GM12878 (cell line): ENCODE measurements at places on chromosomes 2 and 18. TPM values are rescaled to one million over a fixed set of nuclear protein-coding genes. Genes with fewer than 3 reads are reported as not detected.
A peak's percentile ranks its signal among the peaks of the same experiment; 100 is the strongest.

DNA sequence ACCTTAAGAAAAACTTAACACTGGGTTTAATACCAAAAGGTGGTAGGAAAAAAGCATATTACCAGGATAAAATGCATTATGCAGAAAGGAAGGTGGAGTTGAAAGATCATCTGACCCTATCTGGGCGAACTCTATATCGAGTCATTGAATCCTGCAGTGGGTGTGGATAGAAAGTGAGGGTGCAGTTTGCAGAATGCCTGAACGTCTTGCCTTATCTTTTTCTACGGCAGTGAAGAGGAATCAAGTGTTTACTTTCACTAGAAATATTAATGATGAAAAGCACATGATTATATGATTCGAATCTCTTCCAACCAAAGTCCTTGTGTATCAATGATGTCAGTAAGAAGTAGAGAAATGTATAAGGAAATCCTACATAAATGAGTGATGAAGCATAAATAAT is 4.3 kb upstream of the CAVIN2 start:
- DNase-seq, result no peak
- H3K27ac ChIP-seq, result no peak overlapping the region
- H3K27me3 ChIP-seq, result peaks cover 14% of the 10 kb centered on the region
- H3K4me3 ChIP-seq, result no peak overlapping the region

- no peak overlapping the region for H3K4me3 ChIP-seq
- H3K27me3 ChIP-seq, result no peaks in the 10 kb centered on the region
- no peak for DNase-seq
- H3K4me1 ChIP-seq, result no peaks in the 10 kb centered on the region
- peaks cover 6% of the 10 kb centered on the region for H3K36me3 ChIP-seq
These were observed 142.7 kb downstream of the ATP9B start for GRCh38 chr18:79211844-79212243.

GRCh38 chr2:230413479-230413878 is 2.5 kb upstream of the SP100 start:
- peak; percentile 53 for DNase-seq
- peak overlapping the region; percentile 95 for H3K27ac ChIP-seq
- no peaks in the 10 kb centered on the region for H3K36me3 ChIP-seq
- no peak overlapping the region; the same call in 1 of the 2 replicates for H3K4me3 ChIP-seq
- H3K27me3 ChIP-seq, result no peaks in the 10 kb centered on the region
- H3K4me1 ChIP-seq, result peaks cover 35% of the 10 kb centered on the region

DNA sequence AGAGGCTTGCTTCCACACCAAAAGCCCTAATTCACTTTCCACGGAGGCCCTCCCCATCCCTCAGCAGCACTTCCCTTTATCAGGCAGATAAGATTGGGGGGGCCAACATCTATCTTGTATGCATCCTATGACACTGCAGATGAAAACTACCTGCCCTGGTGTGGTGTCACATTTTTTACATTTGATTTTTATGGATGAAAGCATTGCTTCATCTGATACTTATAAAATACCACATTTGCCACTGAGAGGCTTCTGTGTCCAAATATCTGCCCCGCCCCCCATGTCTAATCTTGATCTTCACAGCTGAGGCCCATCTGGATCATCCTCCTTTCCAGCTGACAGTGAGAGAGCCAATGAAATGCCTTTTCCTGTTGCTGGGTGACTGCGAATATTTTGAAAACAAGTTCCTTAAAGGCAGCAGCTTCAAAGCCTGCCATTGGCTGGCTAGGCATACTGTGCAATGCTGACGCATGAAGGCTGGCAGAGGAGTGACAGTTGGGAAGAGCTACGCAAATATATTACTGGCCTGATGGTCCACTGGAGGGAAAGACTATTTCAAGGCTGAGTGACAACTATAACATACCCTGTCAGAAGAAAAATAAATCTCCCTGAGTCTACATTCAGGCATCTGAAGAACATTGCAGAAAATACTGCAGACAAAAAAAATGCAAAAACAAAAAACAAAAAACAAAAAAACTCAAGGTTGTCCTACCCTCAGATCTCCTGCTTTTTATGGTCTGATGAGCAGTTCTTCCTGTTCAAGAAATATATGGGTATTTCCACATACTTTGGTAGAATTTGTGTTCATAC is 318.7 kb downstream of the PDE11A start:
- H3K4me3 ChIP-seq, result no peak overlapping the region
- no peaks in the 10 kb centered on the region; the same call in none of the 2 replicates for H3K27me3 ChIP-seq
- DNase-seq, result no peak
- no peaks in the 10 kb centered on the region for H3K36me3 ChIP-seq

The DYSF gene
- 0.03 and 0.05 TPM in 2 replicates for total RNA-seq

The REEP1 gene
- total RNA-seq, result 0.11 TPM in 1 of 2 replicates, not detected in the other

The UCN gene
- 1.1 and 2.0 TPM in 2 replicates for total RNA-seq

GRCh38 chr18:58967751-58968254 is 103.1 kb downstream of the ZNF532 start:
- DNase-seq, result no peak
- no peaks in the 10 kb centered on the region for H3K27me3 ChIP-seq
- peaks cover 43% of the 10 kb centered on the region for H3K4me1 ChIP-seq
- no peaks in the 10 kb centered on the region for H3K36me3 ChIP-seq

DNA sequence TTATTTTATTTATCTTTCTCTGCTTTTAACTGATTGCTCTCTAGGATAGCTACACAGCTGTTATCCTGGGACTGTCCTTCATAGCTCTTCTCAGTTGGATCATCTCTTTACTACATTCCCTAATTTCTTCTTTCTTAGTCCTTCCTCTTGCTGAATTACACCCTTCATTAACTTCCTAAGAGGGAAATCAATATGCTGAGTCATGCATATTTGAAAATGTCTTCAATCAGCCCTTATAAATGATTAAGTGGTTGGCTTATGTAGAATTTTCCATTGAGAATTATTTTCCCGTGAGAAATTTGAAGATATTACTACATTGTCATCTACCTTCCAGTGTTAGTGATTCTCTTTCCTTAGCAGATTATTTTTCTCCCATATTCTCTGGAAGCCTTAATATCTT is 214.2 kb downstream of the SOCS6 start:
- H3K36me3 ChIP-seq, result no peaks in the 10 kb centered on the region
- no peak overlapping the region for H3K27ac ChIP-seq
- no peak for DNase-seq
- H3K4me3 ChIP-seq, result no peak overlapping the region

The EMX1 gene
- 1.1 and 1.2 TPM in 2 replicates for total RNA-seq

DNA sequence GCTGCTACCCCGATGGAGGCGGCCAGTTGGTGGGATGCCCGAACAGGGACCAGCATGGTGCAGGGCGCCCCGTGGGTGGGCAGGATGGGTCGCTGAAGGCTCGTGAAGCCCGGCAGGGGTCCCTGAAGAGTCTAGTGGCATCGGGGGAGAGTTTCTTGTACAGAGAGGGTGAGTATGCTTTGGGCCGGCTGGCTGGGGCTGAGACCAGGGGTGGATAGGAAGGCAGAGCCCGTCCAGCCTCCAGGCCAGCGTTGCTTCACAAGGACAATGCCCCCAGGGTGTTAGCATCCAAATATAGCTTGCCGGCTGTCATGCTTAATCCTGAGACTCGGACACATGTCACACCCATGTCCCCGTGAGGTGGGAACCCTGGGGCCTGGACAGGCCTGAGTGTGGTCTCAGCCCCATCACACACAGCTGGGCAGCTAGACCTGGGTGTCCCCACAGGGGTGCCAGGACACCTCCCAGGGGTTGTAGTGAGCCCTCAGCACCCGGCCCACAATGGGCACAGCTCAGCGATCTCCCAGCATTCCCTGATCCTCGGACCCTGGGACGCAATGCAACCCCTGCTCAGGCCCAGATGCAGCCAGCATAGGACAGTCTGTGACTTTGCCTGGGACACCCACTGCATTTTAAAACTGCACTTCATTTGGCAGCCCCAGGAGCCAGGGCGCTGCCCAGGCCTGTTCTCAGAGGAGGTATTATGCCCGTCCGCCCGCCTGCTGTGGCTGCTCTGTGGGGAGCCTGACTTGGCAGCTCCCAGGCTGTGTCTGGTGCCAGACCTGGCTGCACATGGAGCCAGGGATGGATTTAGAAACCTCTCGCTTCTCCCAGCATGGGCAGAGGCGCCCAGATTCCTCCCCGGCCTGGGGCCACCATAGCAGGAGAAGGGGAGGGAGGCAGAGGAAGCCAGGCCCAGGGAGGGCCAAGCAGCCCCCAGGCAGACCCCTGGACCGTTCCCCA is 36.4 kb downstream of the RAMP1 start:
- no peaks in the 10 kb centered on the region for H3K36me3 ChIP-seq
- no peak overlapping the region for H3K27ac ChIP-seq

GRCh38 chr2:113136828-113137775 is 9.7 kb downstream of the IL1RN start:
- no peaks in the 10 kb centered on the region; the same call in 1 of the 2 replicates for H3K27me3 ChIP-seq
- peaks cover 4% of the 10 kb centered on the region; the same call in 1 of the 2 replicates for H3K4me1 ChIP-seq
- DNase-seq, result no peak
- H3K36me3 ChIP-seq, result no peaks in the 10 kb centered on the region
- H3K27ac ChIP-seq, result no peak overlapping the region

The RAB3GAP1 gene
- total RNA-seq, result 24.9 and 25.2 TPM in 2 replicates

DNA sequence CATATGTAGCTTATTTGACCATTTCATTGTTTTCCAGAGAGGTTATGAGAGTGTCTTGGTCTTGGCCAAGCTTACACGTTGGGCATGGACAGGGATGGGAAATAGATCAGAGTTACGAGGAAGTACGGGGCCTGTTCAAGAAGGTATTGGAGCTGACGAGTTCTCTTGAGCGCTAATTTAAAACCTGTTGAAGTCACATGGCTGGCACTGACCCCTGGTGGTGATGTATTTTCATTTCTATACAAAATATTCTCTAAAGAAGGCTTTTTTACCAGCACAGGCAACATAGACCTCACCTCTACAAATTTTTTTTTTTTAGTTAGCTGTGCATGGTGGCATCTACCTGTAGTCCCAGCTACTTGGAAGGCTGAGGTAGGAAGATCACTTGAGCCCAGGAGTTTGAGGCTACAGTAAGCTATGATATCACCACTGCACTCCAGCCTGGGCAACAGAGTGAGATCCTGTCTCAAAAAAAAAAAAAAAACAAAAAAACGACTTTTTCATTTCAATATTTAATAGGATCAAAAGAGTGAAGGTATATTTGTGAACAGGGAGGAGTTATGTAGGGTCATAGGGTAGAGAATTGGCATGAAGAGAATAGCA is 19.6 kb downstream of the UGP2 start:
- H3K4me1 ChIP-seq, result no peaks in the 10 kb centered on the region
- DNase-seq, result no peak
- H3K27ac ChIP-seq, result no peak overlapping the region
- H3K27me3 ChIP-seq, result no peaks in the 10 kb centered on the region
- H3K36me3 ChIP-seq, result 0 out of 2 replicates have a peak, but pooled peaks cover 12% of the 10 kb centered on the region
- no peak overlapping the region for H3K4me3 ChIP-seq

DNA sequence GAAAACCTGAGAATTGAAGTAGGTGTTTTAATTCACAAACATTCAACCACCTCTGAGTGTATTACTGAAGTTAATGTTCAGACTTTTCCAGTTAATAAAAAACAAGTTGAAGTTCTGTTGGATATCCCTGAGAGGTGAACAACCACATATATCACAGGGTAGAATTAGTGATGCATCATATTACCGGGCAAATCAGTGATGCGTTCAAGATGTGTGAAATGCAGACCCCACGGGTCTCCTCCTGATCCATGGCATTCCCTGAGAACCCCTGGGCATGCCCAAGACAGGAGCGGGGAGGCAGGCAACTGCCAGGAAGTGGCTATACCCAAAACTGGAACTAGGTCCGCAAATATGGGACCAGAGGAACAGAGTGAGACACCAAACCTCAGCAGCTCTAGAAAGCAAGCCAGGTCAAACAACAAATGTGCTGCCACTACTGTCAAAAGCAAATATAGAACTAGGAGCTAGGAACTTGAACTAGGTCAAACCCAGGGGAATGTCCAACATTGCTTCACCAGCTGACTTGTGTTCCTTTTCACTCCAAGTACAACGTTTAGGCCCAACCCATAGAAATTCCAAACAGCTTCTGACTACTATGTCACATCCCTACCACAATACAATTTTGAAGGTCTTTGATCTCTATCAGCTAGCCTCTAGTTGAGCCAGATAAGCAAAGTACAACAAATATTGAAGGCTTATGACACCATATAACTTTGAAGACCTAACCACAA is 20.2 kb downstream of the PSTPIP2 start:
- DNase-seq, result no peak
- no peak overlapping the region for H3K27ac ChIP-seq
- H3K4me3 ChIP-seq, result no peak overlapping the region
- peaks cover 11% of the 10 kb centered on the region for H3K4me1 ChIP-seq
- H3K27me3 ChIP-seq, result no peaks in the 10 kb centered on the region

GRCh38 chr2:18104595-18105224 is 226.2 kb downstream of the KCNS3 start:
- no peak overlapping the region for H3K4me3 ChIP-seq
- DNase-seq, result no peak
- no peaks in the 10 kb centered on the region; the same call in 1 of the 2 replicates for H3K27me3 ChIP-seq
- H3K4me1 ChIP-seq, result no peaks in the 10 kb centered on the region
- no peaks in the 10 kb centered on the region for H3K36me3 ChIP-seq

The CNRIP1 gene
- not detected in 2 replicates for total RNA-seq
